ENCODE measurements at places on chromosomes 1 and 21.

DNA sequence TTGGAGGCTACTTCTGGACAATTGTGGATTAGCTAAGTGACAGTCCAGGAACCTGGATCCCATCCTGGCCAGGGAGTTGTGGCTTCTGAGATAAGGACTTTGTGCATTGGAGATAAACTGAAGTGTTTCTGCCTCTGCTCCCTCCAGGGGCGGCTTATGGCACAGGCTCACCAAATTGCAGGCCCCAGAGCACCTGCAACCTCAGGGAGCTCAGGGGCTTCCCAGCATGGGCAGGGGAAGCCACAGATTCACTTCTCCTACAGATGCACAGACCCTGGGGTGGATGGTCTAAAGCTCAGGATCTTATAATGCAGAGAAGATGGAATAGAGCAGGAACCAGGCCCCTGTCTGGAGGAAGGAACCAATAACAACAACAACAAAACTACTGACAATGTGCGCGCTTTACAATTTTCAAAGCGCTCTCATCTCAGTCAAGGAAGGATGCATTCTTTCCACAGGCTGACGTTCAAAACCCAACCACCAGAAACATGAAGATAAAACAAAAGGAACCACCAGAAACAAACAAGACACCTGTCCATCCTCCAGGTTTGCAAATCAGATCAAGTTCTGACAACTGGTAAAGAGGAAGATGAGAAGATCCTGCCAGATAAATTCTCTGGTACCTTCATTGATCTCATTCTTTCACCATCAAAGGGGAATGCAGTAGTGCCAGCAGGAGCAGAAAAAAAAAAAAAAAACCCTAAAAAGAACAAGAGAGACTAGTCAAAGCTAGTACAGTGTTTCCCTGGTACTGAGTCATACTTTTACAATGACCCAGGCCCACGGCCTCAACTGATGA lies 121.0 kb upstream of the IRF2BP2 start:
- H3K27me3 ChIP-seq, result no peaks in the 10 kb centered on the region
- no peaks in the 10 kb centered on the region for H3K4me1 ChIP-seq
- H3K4me3 ChIP-seq, result no peak overlapping the region
- no peaks in the 10 kb centered on the region for H3K36me3 ChIP-seq
- DNase-seq, result no peak

- no peak overlapping the region for H3K4me3 ChIP-seq
- no peaks in the 10 kb centered on the region for H3K36me3 ChIP-seq
- H3K27me3 ChIP-seq, result no peaks in the 10 kb centered on the region
- no peak overlapping the region for H3K27ac ChIP-seq
- H3K4me1 ChIP-seq, result no peaks in the 10 kb centered on the region
Measured at GRCh38 chr1:1598720-1599029, 1.3 kb downstream of the FNDC10 start.

- no peak overlapping the region for H3K27ac ChIP-seq
- no peaks in the 10 kb centered on the region for H3K4me1 ChIP-seq
- DNase-seq, result no peak
- no peak overlapping the region for H3K4me3 ChIP-seq
- no peaks in the 10 kb centered on the region for H3K36me3 ChIP-seq
Measured at GRCh38 chr1:118564961-118565703, 380.1 kb upstream of the SPAG17 start.

DNA sequence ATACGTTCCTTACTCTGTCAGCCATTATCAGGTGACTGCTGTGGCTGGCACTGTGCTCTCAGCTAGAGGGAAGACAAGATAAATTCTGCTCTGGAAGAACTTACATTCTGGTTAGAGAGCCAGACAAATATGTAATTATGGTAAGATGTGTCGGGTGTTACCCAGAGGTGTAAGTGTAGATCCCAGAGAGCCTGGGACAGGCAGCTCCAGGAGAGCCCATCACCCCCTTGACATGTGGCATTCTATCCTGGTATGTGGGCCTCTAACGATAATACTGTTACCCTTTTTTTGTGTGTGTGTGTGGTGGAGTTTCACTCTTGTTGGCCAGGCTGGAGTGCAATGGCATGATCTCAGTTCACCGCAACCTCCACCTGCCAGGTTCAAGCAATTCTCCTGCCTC lies 19.0 kb downstream of the TRNAU1AP start:
- no peak overlapping the region for H3K4me3 ChIP-seq
- no peak for DNase-seq
- no peaks in the 10 kb centered on the region for H3K27me3 ChIP-seq
- no peak overlapping the region for H3K27ac ChIP-seq

DNA sequence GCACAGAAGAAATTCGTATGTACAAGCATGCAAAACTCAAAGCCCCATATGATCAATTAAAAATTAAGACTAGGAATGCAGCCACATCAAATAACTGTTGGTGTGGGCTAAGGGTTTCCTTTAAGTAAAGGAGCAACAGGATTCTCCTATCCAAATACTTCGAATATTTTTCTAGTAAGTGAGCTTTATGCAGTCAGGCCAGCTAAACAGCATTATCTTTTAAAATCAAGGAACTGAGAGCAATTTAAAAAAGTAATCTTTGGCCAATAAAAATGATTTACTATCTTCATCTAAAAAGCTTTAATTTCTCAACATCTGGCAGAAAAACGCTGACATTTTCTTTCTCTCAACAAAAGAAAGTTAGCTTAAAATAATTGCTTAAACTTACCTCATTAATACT lies 19.8 kb downstream of the CNN3 start:
- no peaks in the 10 kb centered on the region for H3K4me1 ChIP-seq
- H3K36me3 ChIP-seq, result no peaks in the 10 kb centered on the region

DNA sequence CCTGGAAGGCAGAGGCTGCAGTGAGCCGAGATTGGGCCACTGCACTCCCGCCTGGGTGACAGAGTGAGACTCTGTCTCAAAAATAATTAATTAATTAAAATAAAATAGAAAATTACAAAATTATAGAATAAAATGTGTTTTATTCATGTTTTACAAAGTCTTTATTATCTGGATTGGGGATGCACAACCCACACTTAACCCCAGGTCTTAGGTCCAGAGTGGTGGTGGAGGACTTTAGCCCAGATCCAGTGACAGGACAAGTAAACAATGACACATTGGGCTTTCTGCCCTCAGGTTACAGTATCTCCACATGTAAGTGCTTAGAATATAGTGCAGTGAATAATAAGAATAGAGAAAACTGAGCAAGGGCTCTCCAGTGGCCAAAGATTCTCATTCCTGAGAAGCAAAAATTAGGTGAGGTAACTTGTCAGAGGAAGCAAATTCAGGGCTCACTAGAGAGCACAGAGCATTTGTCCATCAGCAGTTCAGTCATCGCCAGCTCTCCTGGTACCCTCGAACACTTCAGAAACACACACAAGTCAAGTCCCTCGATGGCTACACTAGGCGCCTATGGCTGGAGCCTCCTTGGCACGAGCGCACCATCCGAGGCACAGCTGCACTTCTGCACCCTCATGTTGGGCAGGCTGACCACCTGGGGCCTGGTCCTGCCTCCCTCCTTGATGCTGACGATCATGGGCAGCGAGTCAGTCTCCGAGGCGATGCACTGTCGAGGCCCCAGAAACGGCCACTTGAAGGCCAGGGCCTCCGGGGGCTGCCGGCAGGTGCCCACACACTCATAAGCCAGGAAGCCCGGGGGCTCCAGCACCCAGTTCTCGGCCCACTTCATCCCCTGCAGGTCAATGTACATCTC lies 2.6 kb downstream of the LEFTY1 start:
- no peaks in the 10 kb centered on the region for H3K36me3 ChIP-seq
- no peak overlapping the region for H3K27ac ChIP-seq
- H3K27me3 ChIP-seq, result no peaks in the 10 kb centered on the region
- DNase-seq, result no peak
- no peaks in the 10 kb centered on the region for H3K4me1 ChIP-seq

DNA sequence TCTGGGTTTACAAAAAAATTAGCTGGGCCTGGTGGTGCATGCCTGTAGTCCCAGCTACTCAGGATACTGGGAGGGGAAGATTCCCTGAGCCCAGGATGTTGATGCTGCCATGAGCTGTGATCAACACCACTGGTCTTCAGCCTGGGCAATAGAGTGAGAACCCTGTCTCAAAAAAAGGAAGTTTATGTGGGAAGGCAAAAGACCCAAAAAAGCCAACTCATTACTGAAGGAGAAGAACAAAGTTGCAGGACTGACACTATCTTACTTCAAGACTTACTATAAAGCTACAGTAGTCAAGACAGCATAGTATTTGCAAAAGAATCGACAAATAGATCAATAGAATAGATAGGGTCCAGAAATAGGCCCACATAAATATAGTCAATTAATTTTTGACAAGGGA lies 9.2 kb upstream of the PTGS2 start:
- no peaks in the 10 kb centered on the region for H3K4me1 ChIP-seq
- H3K27me3 ChIP-seq, result no peaks in the 10 kb centered on the region
- H3K4me3 ChIP-seq, result no peak overlapping the region
- no peaks in the 10 kb centered on the region for H3K36me3 ChIP-seq
- DNase-seq, result no peak
- no peak overlapping the region for H3K27ac ChIP-seq

DNA sequence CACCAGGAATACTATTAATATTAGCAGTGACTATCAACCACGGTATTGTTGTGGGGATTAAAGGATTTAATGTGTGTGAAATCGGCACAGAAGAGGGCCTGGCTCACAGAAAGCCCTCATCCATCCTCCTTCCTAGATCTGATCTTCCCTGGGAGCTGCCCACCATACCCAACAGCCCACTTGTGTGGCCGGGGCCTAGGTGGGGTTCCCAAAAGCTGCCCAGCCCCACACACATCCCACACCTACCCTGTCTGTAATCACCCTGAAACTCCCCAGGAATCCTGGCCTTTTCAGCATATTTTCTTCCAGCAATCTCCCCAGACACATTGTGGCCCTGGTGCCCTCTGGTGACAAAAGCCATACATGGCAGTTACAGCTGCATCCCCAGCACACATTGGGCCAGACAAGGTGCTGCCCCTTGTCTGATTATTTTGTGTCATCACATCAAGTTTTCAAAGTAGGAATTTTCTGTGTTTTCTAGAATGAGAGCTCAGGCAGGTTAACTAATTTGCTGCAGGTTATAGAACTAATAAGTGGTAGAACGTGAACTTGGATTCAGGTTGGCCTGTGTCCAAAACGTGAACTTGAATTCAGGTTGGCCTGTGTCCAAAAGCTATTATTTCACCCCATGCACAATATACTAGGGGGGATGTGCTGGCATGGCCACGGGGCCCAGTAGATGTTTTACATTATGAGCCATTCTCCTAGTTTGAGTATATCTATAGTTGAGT lies 5.3 kb upstream of the SLC6A9 start:
- H3K27me3 ChIP-seq, result no peaks in the 10 kb centered on the region
- H3K36me3 ChIP-seq, result no peaks in the 10 kb centered on the region
- no peaks in the 10 kb centered on the region for H3K4me1 ChIP-seq
- peak overlapping the region; percentile 46 for H3K27ac ChIP-seq
- H3K4me3 ChIP-seq, result no peak overlapping the region
- peak; percentile 87 for DNase-seq

DNA sequence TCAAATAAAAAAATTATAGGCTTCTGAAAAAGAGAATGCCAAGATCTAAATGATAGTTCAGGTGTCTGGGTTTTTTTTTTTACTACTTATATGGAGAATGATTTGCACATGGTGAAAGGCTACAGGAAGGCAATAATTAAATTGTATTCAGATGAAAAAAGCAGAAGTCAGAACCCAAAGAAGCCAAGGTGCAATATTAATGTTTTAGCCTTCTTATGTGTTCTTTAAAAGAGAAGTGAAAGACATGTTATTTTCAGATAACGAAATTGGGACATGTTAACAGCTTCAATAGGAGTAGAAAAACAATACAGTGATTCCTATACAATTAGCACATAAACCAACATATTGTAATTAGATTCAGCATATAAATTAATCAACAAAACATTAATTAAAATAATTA lies 452.9 kb upstream of the PRMT6 start:
- H3K27ac ChIP-seq, result no peak overlapping the region
- no peak for DNase-seq
- H3K36me3 ChIP-seq, result no peaks in the 10 kb centered on the region
- no peaks in the 10 kb centered on the region for H3K4me1 ChIP-seq

- H3K4me1 ChIP-seq, result no peaks in the 10 kb centered on the region
- H3K27ac ChIP-seq, result no peak overlapping the region
- DNase-seq, result no peak
- H3K36me3 ChIP-seq, result no peaks in the 10 kb centered on the region
- no peaks in the 10 kb centered on the region for H3K27me3 ChIP-seq
- H3K4me3 ChIP-seq, result no peak overlapping the region
Measured at GRCh38 chr21:29166853-29167252, 36.4 kb downstream of the MAP3K7CL start.

- no peak overlapping the region for H3K27ac ChIP-seq
- no peaks in the 10 kb centered on the region for H3K27me3 ChIP-seq
- no peaks in the 10 kb centered on the region for H3K36me3 ChIP-seq
- H3K4me3 ChIP-seq, result no peak overlapping the region
- no peak for DNase-seq
- H3K4me1 ChIP-seq, result no peaks in the 10 kb centered on the region
Measured at GRCh38 chr1:21372383-21372782, 67.6 kb upstream of the NBPF3 start.

DNA sequence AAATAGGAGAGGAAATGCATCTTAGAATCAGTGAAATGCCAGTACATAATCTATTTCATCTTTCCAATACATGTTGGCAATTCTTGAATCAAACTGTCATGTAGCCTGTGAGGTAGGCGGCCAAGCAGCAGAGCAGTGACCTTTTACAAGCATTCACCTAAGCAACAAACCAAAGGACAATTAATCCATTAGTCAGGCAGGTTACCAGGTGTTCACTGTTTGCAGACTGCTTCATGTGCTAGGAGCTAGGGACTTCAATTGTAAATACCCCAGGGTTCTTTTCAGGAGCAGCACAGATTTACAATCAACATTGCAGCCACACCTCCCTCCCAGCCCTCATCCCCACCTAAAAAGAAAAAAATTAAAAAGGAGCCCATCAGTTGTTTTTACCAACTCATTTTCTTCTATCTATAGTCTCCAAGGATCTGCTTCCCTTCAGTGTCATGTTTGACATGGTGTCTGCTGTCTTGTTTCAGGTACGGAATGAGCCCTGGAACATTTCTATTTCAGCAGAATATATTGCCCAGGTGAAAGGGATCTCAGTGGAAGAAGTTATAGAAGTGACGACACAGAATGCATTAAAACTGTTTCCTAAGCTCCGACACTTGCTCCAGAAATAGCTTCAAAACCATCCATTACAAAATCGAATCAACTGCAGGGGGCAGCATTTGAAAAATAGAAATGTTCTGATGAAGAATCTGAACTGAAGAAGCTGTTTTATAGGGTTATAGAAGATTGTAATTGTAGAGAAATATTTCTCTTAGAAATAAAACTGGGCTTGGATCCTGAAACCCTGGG lies 23.0 kb downstream of the TATDN3 start:
- H3K27ac ChIP-seq, result no peak overlapping the region
- no peaks in the 10 kb centered on the region for H3K4me1 ChIP-seq
- no peak for DNase-seq
- no peak overlapping the region for H3K4me3 ChIP-seq

All from aorta (tissue), 5 donors.